ENCODE measurements at places on chromosomes 1 and 21.

- DNase-seq: no peak
Measured at GRCh38 chr1:205733438-205734175, 16.4 kb downstream of the NUCKS1 start.

- no peak for DNase-seq
Measured at GRCh38 chr1:22826604-22827580, 116.3 kb downstream of the EPHB2 start.

- DNase-seq: no peak
Measured at GRCh38 chr1:82785268-82785790, 984.6 kb downstream of the ADGRL2 start.

GRCh38 chr1:169044296-169044695 is 62.2 kb upstream of the ATP1B1 start:
- no peak for DNase-seq

- no peak for DNase-seq
Measured at GRCh38 chr1:1799716-1800115, 21.4 kb upstream of the NADK start.

DNA sequence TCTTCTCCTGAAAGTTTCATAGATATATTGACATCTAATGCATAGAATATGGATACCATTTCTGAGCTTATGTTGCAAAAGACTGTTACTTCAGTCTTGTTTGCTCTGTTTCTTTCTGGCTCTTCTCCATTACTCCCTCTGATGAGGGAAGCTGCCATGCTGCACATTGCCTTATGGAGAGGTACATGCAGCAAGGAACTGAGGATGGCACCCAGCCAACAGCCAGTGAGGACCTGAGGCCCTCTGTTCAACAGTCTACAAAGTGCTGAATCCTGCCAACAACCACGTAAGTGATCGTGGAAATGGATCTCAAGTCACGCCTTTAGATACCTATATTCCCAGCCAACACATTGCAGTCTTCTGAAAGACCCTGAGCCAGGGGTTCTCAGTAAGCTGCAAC is 66.6 kb upstream of the ADAMTS5 start:
- no peak for DNase-seq

DNA sequence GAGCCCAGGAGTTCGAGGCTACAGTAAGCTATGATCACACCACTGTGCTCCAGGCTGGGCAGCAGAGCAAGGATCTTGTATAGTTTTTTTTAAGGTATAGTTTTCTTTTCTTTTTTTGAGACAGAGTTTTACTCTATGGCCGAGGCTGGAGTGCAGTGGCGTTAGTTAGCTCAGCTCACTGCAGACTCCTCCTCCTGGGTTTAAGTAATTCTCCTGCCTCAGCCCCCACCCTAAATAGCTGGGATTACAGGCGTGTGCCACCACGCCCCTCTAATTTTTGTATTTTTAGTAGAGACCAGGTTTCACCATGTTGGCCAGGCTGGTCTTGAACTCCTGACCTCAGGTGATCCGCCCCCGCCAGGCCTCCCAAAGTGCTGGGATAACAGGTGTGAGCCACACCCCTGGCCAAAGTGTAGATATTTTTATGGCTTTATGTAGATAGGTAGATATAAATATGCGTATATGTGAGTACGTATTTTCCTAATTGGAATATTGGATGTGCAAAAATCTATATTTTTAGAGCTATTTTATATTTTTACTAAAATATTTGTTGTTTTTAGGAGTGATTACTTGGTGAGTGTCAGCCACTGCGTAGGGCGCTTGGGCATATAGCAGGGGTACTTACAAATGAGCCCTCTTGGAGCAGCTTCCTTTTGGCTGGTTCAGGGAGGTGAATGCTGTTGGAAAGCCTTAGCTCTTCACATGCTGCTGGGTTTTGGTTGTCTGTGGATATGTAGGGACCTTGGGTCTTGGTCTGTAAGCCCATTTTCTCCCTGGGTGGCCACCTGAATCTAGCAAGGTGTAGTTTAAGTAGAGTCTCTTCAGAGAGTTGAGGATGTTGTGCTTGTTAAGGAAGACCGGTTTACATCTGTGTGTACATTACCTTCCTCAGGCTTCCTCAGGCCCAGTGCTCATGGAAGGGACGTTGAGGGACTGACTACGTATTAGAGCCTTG is 9.5 kb downstream of the KDM4A start:
- DNase-seq: no peak

DNA sequence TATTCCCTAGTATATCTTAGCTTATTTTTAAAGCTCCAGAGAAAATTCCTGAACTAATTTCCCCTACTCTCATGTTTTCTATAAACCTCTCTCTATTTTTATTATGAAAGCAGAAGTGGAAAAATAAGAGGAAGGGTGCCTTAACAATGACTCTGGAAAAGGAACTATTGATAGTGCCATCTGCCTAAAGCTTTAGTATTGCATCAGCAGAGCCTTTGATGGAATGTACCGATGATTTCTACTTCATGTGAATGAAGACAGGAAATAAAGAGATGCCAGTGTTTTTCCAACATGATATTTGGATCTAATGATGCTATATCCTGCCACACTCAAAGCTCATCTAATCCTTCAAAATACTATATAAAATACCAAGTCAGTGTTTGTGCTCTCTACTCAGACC is 35.1 kb downstream of the TNFSF18 start:
- no peak for DNase-seq

GRCh38 chr1:204373911-204374310 is 14.2 kb upstream of the PLEKHA6 start:
- DNase-seq: no peak

- no peak for DNase-seq
Measured at GRCh38 chr1:209134001-209134400, 449.5 kb upstream of the CAMK1G start.

GRCh38 chr1:113812661-113813135 is 422 bp upstream of the RSBN1 start:
- no peak for DNase-seq

DNA sequence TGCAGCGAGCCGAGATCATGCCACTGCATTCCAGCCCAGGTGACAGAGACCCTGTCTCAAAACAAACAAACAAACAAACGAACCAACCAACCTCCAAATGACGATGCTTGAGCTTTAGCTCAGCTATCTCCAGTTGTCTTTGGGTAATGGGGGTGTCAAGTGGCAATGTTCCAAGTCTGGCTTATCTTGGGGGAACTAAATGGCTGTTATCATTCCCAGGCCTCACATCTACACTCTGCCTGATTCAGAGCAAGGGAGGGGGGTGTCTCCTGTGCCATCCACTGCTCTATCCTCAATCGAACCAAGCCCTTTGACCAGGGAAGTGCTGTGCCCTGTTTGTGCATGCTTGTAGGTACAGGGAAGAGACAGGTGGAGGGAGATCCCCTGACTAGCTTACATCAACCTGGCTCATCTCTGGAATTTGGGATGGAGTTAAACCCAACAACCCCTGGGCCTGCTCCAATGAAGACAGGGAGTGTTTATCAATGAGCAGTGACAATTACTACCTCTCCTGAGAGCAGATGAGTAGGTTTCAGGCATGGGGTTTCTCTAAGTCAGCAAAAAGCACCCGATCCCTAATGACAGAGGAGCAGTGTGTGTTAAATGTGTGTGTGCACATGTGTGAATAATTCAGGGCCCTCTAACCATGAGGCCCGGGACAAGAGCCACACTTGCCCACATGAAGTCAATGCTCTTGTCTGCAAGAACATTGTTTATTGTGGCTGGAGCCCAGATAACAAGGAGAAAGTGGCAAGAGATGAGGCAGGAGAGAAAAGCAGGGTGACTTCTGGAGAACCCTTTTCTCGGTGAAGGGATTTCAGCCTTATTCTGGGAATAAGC is 20.3 kb upstream of the IL6R start:
- no peak for DNase-seq

GRCh38 chr21:43210454-43211071 is 41.8 kb downstream of the CRYAA start:
- DNase-seq: no peak

- DNase-seq: no peak
Measured at GRCh38 chr1:94651076-94651475, 109.5 kb upstream of the F3 start.

GRCh38 chr1:87473203-87473661 is 144.6 kb downstream of the LMO4 start:
- DNase-seq: no peak

- DNase-seq: no peak
Measured at GRCh38 chr21:14591882-14592281, 45.8 kb upstream of the SAMSN1 start.

DNA sequence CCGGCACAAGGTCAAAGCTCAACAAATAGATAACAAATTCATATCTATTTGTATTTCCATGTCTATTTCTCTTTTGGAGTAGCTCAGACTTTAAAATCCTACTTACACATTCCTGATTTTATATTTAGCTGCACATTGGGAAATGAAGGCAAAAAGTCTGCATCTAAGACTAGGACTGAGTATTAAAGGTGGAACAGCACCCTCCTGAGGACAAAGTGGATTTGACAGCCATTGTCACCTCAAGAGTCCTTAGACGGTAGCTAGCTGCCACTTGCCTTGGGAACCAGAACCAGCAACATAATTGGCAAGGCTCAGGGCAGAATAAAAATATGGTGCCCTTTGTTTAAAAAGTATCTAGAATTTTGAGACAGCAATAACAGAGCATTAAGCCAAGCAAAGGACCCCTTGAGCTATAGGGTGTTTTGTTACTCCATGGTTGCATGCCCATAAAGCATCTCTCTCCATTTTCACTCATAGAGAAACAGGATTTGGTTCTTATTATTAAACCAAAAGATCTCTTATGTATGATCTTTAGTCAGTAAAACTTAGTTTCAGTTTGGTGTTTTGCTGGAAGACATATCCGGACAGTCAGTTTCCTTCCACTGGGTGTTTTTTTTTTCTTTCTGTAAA is 30.0 kb upstream of the SGIP1 start:
- DNase-seq: no peak
